ENCODE measurements at places on chromosomes 11 and 22.

DNA sequence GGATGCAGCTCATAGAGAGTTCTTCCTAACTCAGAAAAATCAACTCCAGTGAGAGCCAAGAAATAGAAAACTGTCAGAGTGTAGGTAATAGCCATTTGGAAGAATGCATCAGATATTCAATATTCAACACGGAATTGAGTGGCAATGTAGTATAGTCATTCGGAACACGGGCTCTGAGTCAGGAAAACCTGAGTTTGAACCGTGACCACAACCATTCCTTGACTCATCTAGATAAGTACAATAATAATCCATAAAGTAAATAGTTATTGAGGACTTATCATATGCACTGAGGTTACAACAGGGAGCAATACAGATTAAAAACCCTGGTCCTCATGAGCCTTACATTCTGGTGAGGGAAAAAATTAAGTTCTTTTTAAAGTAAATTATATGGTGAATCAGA, 62.6 kb upstream of the PHF21A start:
- no peaks in the 10 kb centered on the region for H3K36me3 ChIP-seq
- H3K4me3 ChIP-seq, result no peak overlapping the region
- no peaks in the 10 kb centered on the region for H3K4me1 ChIP-seq
- H3K27me3 ChIP-seq, result no peaks in the 10 kb centered on the region
- H3K27ac ChIP-seq, result no peak overlapping the region

GRCh38 chr11:82865841-82866240, 34.4 kb downstream of the PRCP start:
- no peaks in the 10 kb centered on the region for H3K27me3 ChIP-seq
- no peak for DNase-seq
- peaks cover 26% of the 10 kb centered on the region for H3K4me1 ChIP-seq
- H3K27ac ChIP-seq, result no peak overlapping the region

DNA sequence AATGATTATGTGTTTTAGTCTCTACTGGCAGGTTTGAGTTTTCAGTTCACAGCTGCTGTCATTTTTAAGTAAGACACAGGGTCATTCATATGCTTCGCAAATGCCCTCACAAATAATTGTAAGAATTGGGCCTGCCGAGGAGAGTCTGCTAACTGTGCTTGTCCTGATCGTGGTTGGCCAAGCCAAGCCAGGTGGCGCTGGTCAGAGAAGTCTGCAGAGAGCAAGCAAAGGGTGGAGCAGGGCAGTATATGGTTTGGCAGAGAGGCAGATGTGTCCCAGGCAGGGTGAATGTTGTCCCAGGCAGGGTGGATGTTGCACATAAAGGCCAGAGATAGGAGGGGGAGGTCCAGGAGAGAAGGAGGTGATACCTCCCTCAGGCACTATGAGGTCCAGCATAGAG, 52.7 kb downstream of the SCN3B start:
- no peak overlapping the region for H3K27ac ChIP-seq
- no peaks in the 10 kb centered on the region for H3K27me3 ChIP-seq
- DNase-seq, result no peak

- peaks cover 34% of the 10 kb centered on the region for H3K27me3 ChIP-seq
- no peaks in the 10 kb centered on the region for H3K36me3 ChIP-seq
- peak; percentile 49 for DNase-seq
- H3K27ac ChIP-seq, result no peak overlapping the region
- H3K4me3 ChIP-seq, result peak overlapping the region; percentile 42
Observed at GRCh38 chr11:2268729-2269600, 1.4 kb downstream of the ASCL2 start.

DNA sequence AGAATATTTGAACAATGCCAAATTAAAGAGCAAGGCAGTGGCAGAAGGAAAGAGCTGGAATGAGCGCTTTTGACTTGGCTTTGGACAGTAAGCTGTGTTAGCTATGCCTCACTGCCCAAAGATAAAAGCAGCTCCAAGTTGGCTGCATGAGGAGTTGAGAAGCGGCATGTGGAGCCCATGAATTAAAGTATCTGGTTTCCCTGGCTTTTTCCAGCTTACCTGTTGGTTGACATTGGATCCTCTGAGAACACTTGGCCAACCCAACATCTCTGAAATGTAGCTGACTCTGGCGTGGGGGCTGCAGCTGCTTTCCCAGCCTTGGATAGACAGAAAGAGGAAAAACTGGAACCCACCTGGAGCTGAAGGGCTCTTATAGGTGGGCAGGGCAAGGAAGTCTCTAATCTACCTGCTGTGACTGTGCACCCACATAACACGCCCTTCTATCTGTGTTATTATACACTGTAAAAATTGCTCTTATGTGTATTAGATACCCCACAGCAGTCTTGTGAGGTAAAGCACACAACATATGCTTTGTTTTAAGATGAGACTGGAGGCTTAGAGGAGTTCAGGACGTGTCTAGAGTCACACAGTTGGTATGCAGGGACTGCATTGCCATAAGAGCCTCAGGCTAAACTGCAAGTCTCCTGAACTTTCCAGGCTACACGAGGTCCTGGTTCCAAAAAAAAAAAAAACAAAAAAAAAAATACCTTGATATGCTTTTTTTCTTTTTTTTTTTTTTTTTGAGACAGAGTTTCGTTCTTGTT, 5.8 kb downstream of the UBASH3B start:
- H3K27me3 ChIP-seq, result no peaks in the 10 kb centered on the region
- no peak overlapping the region for H3K27ac ChIP-seq
- DNase-seq, result no peak
- peaks cover 9% of the 10 kb centered on the region for H3K4me1 ChIP-seq
- H3K36me3 ChIP-seq, result no peaks in the 10 kb centered on the region

- H3K36me3 ChIP-seq, result no peaks in the 10 kb centered on the region
- H3K4me3 ChIP-seq, result no peak overlapping the region
- H3K27me3 ChIP-seq, result no peaks in the 10 kb centered on the region
- no peak overlapping the region for H3K27ac ChIP-seq
Observed at GRCh38 chr11:112589155-112589554, 328.5 kb upstream of the PLET1 start.

- H3K36me3 ChIP-seq, result peaks cover 14% of the 10 kb centered on the region
- H3K4me3 ChIP-seq, result no peak overlapping the region
- DNase-seq, result no peak
- peaks cover 34% of the 10 kb centered on the region for H3K4me1 ChIP-seq
- no peak overlapping the region for H3K27ac ChIP-seq
Observed at GRCh38 chr22:40224702-40225101, 47.0 kb downstream of the TNRC6B start.

- no peaks in the 10 kb centered on the region for H3K4me1 ChIP-seq
- no peak overlapping the region for H3K4me3 ChIP-seq
Observed at GRCh38 chr11:86747801-86748200, 52.5 kb upstream of the PRSS23 start.

DNA sequence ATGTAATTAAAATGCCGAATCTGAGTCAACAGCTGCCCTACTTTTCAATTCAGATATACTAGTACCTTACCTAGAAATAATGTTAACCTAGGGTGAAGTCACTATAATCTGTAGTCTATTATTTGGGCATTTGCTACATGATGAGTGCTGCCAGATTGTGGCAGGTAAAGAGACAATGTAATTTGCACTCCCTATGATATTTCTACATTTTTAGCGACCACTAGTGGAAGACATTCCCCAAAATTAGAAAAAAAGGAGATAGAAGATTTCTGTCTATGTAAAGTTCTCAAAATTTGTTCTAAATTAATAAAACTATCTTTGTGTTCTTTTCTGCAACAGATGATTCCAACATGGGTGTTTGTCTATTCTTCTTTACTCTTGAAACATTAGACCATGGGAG, 14.1 kb downstream of the MS4A1 start:
- H3K4me3 ChIP-seq, result no peak overlapping the region
- no peak overlapping the region for H3K27ac ChIP-seq
- no peaks in the 10 kb centered on the region for H3K36me3 ChIP-seq
- no peaks in the 10 kb centered on the region for H3K27me3 ChIP-seq
- H3K4me1 ChIP-seq, result no peaks in the 10 kb centered on the region

- peaks cover 9% of the 10 kb centered on the region for H3K27me3 ChIP-seq
- peaks cover 31% of the 10 kb centered on the region for H3K4me1 ChIP-seq
- no peak overlapping the region for H3K4me3 ChIP-seq
- no peak overlapping the region for H3K27ac ChIP-seq
- no peak for DNase-seq
Observed at GRCh38 chr11:57240007-57240406, 3.0 kb upstream of the APLNR start.

DNA sequence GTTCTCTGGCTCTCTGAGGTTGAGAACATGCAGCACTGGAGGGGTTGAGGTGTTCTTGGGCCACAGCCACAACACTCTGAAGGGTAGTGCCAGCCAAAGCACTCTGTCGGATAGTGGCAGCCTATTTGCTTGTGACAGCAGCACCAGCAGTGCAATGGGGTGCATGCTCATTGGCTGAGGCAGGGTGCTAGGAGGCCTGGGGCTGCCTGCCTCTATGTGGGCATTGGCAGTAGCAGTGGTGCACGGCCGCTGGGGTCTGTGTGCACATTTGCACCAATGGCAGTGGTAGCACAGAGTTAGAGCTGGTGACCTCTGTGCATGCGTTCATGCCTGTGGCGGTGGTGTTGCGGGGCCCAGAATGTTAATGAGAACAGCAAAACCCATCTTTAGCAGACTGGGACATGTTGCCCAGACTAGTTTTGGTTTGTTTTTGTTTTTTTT, 25.4 kb downstream of the PI4KA start:
- no peak overlapping the region for H3K27ac ChIP-seq
- H3K4me3 ChIP-seq, result no peak overlapping the region
- DNase-seq, result no peak
- H3K4me1 ChIP-seq, result no peaks in the 10 kb centered on the region
- H3K36me3 ChIP-seq, result peaks cover 66% of the 10 kb centered on the region
- H3K27me3 ChIP-seq, result no peaks in the 10 kb centered on the region

DNA sequence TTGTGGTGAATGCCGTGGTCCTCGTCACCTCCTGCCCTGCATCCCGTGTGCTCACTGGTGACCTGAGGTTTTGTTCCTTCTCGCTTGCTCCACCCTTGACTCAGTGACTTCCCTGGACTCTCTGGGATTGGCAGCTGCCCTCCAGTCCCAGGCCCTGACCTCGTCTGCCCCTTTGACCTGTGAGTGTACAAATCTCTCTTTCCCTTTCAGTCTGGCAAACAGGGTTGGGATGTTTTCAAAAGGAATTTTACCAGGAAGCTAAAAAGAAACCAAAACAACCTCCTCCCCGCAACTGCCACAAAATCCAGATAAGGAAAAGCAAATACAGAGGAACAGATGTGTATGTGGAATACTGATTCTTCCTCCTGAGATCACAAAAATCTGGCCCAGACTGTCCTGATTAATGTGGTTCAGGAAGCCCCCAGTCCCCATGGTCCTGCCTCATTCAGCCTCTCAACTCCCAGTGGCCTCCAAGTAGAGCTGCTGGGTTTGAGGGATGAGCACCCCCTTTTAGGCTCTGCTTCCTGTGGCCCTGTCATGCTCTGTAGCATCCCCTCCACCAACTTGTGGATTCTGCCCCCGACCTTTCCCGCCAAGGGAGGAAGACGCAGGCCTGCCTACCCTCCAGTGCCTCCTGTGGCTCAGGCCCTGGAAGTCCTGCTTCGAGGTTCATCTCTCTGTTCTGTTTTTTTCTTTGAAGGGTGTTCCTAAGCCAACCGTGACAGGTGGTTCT, 15.2 kb downstream of the ROBO4 start:
- H3K36me3 ChIP-seq, result no peaks in the 10 kb centered on the region
- H3K27me3 ChIP-seq, result no peaks in the 10 kb centered on the region
- peak; percentile 15 for DNase-seq
- no peak overlapping the region for H3K4me3 ChIP-seq
- peak overlapping the region; percentile 46 for H3K27ac ChIP-seq
- peaks cover 34% of the 10 kb centered on the region for H3K4me1 ChIP-seq

GRCh38 chr11:90919332-90919731, 696.5 kb upstream of the CHORDC1 start:
- H3K4me1 ChIP-seq, result no peaks in the 10 kb centered on the region
- H3K27me3 ChIP-seq, result no peaks in the 10 kb centered on the region
- DNase-seq, result no peak

GRCh38 chr11:61816736-61817455, at the start of gene FADS1:
FADS1 (minus strand) TSS chr11:61817003; CDS start chr11:61816929, 74 bp downstream.
- H3K27me3 ChIP-seq, result no peaks in the 10 kb centered on the region
- DNase-seq, result peak; percentile 96
- H3K27ac ChIP-seq, result peak within 1 kb of the TSS; percentile 100
- H3K36me3 ChIP-seq, result no peaks in the 10 kb centered on the region
- H3K4me1 ChIP-seq, result no peaks in the 10 kb centered on the region

- DNase-seq, result peak; percentile 35
- no peaks in the 10 kb centered on the region for H3K27me3 ChIP-seq
- no peaks in the 10 kb centered on the region for H3K36me3 ChIP-seq
- H3K4me3 ChIP-seq, result no peak overlapping the region
- no peak overlapping the region for H3K27ac ChIP-seq
Observed at GRCh38 chr11:131495423-131495822, 125.0 kb downstream of the NTM start.

GRCh38 chr11:2376751-2377451, at the start of gene CD81:
CD81 (plus strand) TSS chr11:2377310; CDS start chr11:2377550, 240 bp downstream.
- DNase-seq, result peak; percentile 57
- H3K27ac ChIP-seq, result peak within 1 kb of the TSS; percentile 99
- no peaks in the 10 kb centered on the region for H3K36me3 ChIP-seq

DNA sequence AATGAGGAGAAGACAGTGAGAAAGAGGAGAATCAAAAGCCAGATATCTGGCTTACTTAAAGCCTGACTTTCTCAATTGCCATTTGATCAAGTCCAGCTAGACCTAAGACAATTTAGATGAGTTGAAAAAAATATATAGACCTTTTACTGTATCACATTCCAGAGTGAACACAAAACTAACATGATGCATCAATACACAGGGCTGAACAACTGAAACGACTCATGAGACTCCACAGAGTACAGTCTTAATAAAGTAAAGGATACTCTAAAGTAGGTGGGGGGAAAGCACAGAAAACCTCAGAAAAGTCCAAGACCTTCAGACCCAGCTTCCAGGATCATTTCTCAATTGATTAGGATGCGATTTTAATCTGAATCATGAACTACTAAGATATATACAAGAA, 95.3 kb upstream of the OR9G4 start:
- H3K36me3 ChIP-seq, result no peaks in the 10 kb centered on the region
- H3K4me3 ChIP-seq, result no peak overlapping the region
- H3K4me1 ChIP-seq, result no peaks in the 10 kb centered on the region

GRCh38 chr11:94149431-94150017, 20.9 kb downstream of the PANX1 start:
- no peak for DNase-seq
- H3K4me1 ChIP-seq, result peaks cover 76% of the 10 kb centered on the region
- H3K27me3 ChIP-seq, result no peaks in the 10 kb centered on the region
- no peak overlapping the region for H3K27ac ChIP-seq
- no peak overlapping the region for H3K4me3 ChIP-seq

DNA sequence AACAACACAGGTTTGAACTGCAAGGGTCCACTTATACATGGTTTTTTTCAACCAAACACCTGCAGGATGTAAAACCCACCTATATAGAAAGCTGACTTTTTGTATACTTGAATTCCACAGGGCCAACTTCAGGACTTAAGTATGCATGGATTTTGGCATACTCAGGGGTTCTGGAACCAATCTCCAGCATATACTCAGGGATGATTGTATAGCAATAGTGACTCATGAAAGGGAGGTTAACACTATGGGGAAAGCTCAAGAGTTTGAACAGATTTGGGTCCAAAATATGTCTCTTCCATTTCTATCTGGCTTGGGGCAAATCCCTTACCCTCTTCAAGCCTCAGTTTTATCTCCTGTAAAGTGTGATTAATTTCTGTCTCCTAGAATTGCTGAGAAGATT, 94.9 kb downstream of the MICAL2 start:
- H3K4me3 ChIP-seq, result no peak overlapping the region
- peaks cover 19% of the 10 kb centered on the region for H3K4me1 ChIP-seq
- no peak overlapping the region for H3K27ac ChIP-seq
- no peak for DNase-seq

GRCh38 chr11:118109231-118109630, 22.5 kb upstream of the SMIM35 start:
- no peaks in the 10 kb centered on the region for H3K36me3 ChIP-seq

Data from heart left ventricle (tissue), 16 donors.